ENCODE measurements at places on chromosomes 6 and 20.

- DNase-seq: no peak
Measured at GRCh38 chr20:45822857-45823256, 4.3 kb downstream of the TNNC2 start.

DNA sequence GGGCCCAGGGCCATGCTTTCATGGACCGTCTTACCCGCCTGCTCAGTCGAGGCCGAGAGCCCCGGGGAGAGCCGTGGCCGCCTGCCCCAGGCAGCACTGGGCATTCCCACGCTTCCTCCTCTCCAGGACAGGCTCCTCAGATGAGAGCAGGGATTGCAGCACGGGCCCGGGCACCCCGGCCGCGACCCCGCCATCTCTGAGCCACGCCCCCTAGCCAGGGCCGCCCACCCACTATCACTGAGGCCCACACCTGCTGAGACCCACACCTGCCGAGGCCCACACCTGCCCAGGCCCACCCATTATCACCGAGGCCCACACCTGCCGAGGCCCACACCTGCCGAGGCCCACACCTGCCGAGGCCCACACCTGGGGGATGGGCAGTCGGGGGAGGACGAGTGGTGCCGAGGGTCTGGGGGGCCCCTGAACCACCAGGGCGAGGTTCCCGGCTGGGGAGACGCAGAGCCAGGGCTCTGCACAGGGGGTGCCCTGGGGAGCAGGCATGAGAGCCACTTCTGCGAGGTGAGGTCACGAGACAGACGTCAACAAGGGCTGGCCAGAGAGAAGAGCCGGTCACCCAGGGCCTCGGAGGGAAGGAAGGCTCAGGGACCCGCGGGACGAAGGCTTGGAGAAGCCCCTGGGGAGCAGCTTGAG is 235.6 kb downstream of the ERMARD start:
- no peak for DNase-seq

DNA sequence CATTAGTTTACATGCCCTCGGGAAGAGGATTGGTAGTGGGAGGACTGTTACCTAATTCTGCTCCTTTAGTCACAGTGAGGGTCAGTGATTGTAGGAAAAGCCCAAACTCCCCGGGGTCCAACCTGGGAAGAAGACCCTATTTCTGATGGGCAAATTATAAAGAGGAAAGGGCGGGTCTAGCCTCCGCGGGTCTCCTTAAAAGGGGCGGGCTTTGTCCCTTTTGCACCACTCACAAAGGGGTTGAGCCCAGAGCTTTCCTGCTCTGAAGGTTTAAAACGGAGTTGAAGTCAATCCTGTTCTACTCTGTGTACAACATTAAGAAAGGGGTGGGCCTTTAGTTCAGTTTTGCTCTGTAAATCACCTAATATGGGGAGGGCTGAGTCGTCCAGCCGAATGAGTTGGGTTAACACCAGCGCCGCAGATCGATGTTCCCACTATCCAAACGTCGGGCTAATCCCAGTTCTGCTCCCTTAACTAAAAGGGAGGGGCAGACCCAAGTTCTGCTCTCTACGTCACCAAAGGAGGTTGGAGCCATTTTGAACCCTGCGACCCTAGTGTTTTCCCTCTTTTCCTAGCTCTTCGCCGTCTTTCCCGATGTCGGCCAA is 920 bp upstream of the RNF5 start:
- DNase-seq: no peak

- DNase-seq: no peak
Measured at GRCh38 chr20:59064214-59064722, 21.7 kb upstream of the PRELID3B start.

- DNase-seq: no peak
Measured at GRCh38 chr20:58571693-58572427, 56.7 kb upstream of the APCDD1L start.

DNA sequence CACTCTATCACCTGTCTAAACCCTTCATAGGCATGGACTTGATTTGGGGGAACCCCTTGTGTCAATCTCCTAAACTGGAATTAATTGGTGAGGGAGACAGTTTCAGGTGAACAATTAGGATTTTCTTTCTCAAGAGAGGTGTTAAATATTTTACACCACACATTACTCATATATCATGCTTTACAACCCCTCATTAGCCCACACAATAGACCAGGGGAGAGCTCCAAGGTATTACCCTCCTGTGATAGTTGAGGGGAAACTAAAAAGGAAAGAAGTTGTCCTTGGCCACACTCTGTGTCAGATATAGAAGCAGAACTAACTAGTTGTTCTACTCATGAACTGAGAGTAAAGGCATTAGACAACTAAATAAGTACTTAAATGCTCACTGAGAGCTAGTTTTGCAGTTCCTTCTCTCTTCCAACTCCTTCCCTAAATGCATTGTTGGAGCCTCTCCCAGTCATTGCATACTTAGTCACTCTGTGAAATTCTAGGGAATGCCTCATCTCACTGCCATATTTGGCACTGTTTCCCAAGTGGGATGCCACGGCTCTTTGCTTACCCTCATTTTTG is 183.7 kb upstream of the CEP162 start:
- DNase-seq: no peak

- no peak for DNase-seq
Measured at GRCh38 chr6:14128746-14129145, 11.2 kb downstream of the CD83 start.

DNA sequence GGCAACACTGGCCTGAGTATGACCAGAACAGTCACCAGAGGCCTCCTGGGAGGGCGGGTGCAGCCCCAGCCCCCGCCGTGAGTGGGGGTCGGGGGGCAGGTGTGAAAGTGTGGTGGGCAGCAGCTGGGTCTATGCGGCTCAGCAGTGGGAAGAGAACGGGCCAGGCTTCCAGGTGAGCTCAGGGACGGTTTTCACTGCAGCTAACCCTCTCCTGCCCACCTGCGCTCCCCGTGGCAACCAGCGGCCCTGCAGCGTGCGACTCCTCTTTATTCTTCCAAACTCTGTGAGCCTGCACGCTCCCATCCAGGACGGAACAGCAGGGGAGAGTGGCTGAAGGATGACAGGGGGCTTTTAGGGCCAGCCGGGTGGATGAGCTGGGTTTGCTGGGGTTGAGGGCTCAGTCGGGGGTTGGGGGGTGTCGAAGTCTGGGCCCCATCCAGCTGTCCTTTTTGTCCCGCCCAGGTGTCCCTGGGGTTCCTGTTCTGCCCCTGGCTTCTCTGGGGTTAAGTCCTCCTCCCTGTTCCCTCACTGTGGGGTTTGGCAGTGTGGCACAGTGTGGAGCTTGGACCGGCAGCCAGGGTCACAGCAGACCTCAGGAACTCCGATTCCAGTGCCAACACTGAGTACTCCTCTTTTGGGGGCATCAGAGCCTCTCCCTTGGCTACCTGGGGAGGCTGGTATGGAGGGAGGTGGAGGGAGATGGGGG is 859 bp upstream of the BIRC7 start:
- DNase-seq: no peak

DNA sequence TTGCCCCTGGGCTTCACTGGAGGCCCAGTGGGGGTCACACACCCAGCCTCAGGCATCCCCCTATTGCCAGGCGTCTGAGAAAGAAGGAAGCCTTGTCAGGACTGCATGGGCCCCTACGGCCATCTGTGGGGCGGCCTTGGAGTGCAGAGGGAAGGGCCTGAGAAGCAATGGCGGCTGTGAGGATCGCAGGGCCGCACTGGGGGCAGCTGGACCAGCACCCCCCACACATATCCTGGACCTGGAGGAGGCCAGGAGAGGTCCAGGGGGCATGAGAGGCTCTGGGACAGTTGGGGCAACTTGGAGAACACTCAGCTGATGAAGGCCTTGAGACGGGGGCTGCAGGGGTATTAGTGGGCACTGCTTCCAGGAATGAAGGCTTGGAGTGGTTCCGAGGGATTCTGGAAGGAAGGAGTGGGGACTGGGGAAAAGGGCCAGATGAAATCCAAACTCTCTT is 16.5 kb downstream of the MDFI start:
- DNase-seq: no peak

GRCh38 chr6:10529231-10529801 is 8.2 kb downstream of the GCNT2 start:
- DNase-seq: no peak

GRCh38 chr6:87785229-87785862 is 83.3 kb upstream of the AKIRIN2 start:
- no peak for DNase-seq

- DNase-seq: no peak
Measured at GRCh38 chr20:39762716-39763115, 800.6 kb downstream of the DHX35 start.

- DNase-seq: no peak
Measured at GRCh38 chr6:83844170-83844569, 9.0 kb upstream of the RIPPLY2 start.

GRCh38 chr6:26065952-26066380 is 21.3 kb upstream of the HFE start:
- no peak for DNase-seq

DNA sequence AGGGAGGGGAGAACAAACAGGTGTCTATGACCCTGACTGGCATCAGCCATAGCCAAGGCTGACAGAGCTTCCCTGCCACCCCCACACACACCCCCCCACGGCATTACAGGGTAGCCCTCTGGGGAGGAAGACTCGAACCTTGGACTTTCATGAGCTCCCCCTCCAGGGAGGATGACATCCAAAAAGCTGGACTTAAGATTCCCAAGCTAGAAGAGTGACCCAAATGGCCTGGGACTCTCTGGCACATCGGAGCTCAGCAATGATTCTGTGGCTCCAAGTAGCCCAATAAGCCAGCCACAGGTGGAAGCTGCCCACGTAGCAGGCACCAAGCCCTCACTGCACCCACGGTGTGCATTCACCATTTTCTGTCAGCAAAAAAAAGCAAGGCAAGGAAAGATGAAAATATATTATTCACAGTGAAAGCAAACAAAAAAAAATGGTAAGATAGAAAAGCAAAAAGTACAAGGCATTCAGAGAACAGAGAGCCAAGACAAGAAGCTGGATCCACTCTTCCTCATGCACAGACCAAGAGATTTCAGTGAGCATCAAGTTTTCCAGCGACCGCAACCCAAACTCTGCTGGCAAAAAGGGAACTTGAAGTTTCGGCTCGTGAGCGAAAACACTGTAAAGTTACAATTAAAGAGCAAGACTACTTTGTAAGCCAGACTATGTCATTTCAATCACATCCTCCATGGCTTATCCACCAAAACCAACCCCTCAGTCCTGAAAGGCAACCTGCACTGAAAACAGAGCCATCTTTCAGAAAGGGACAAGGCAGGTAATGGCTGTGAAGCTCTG is 10.9 kb downstream of the JAG1 start:
- DNase-seq: no peak

DNA sequence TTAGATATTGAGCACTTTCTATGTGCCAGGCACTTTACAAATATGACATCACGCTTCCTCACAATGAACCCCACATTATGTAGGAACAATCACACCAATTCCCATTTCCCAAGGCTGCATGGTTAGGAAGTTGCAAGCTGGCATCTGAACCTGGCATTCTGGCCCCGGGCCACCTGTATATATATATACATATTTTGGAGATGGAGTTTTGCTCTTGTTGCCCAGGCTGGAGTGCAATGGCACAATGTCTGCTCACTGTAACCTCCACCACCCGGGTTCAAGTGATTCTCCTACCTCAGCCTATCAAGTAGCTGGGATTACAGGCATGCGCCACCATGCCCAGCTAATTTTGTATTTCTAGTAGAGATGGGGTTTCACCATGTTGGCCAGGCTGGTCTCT is 30.4 kb downstream of the SRC start:
- DNase-seq: no peak

- DNase-seq: no peak
Measured at GRCh38 chr20:38357653-38358207, 11.4 kb downstream of the LBP start.

DNA sequence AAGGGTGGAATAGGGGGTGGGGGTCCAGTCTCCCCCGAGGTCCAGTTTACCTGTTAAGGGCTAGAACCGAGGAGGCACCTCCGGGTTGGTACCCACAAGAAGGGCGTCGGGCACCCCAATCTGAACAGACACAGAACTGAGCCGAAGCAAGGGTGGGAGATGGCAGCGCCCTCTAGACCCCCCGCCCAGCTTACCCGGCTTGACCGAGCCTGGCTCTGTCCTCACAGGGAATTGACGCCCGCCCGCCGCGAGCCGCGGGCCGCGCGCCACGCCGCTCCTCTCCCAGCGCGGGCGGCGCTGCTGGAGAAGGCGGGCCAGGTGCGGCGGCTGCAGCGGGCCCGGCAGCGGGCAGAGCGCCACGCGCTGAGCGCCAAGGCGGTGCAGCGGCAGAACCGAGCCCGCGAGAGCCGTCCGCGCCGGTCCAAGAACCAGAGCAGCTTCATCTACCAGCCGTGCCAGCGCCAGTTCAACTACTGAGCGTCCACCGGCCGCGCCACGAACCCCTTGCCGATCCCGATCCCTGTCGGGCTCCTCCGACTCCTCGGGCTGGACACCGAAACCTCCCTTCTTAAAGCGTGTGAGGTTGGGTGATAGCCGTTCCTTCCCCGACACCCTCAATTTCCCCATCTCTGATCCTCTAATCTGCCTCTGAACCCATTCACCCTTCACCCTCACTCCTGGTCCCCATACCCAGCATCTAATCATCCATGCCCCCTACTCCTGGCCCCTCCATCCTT is 5.9 kb downstream of the TP53INP2 start:
- no peak for DNase-seq

- no peak for DNase-seq
Measured at GRCh38 chr6:160973311-160974250, 18.0 kb upstream of the MAP3K4 start.

DNA sequence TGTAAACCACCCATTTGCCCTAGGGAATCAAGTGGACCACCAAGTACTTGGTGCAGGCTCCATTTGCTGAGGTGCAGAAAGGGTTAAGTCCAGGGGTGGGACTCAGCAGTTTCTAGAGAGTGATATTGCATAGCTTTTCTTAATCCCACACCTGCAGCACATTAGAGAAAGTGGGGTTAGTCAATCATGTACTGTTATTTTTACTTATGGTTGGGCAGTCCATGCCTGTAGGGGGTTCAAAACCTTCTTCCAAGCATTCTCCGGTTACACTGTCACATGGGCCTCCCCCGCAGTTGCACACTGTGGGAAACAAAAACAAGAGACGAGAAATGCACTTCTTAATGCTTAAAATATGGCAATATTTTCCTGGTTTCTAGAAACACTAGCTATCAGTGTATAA is 65.5 kb downstream of the LAMA4 start:
- DNase-seq: no peak

DNA sequence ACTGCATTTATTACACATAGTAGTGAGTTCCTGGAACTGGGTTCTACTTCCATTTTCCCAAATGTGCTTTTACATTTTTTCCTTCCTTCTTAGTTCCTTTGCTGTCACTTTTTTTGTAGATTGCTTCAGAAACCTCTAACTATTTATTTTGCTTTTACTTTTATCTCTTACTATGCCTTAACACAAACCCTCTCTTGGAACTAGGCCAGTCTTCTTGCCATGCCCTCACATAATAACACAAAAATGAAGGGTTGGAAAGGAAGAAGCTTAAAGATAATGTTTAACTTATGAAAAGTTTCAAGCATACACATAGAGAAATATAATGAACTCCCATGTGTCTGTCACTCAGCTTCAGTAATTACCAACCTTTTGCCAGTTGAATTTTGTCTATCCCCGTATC is 27.1 kb downstream of the TOP1 start:
- DNase-seq: no peak
